ENCODE measurements at places on chromosomes 12 and 14.

- no peak for DNase-seq
Measured at GRCh38 chr14:95464514-95464913, 51.9 kb downstream of the SYNE3 start.

- DNase-seq = no peak
Measured at GRCh38 chr12:123449249-123449733, 8.6 kb upstream of the SNRNP35 start.

DNA sequence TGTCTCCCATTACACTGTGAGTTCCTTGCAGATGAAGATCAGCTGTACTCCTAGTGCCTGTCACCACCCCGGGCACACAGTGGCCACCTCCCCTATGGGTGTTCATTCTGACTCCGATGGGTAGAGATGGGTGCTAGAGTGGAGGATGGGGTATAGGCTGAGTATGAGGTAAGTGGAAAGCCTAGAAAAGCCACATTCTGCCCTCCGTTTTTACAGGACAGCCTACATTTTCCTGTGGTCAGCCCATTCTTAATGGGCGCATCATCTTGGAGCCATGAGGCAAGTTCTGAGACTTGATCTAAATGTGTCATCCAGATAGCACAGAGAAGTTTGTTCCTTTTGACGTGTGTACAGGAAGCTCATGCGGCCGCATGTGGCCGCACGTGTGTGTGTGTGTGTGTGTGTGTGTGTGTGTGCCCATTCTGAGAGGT is 166.7 kb upstream of the HIF1A start:
- DNase-seq = no peak

- no peak for DNase-seq
Measured at GRCh38 chr14:90785876-90786450, 30.3 kb downstream of the TTC7B start.

DNA sequence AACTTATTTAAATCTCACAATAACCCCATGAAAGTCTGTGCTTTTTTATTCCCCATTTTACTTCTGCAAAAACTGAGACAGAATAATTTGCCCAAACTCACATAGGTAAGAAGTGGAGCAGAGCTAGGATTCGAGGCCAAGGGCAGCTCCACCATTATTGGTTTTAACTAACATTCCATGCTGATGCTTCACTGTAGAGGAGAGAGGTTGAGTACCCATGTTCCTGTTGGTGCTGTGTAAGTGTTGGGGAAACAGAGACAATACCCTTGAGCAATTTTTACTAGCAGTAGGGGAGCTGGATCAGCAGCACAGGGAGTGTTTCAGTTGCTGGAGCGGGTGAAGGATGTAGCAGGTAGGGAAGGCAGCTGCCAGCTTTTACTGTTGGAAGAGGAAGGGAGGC is 21.1 kb downstream of the RASSF8 start:
- DNase-seq = no peak

DNA sequence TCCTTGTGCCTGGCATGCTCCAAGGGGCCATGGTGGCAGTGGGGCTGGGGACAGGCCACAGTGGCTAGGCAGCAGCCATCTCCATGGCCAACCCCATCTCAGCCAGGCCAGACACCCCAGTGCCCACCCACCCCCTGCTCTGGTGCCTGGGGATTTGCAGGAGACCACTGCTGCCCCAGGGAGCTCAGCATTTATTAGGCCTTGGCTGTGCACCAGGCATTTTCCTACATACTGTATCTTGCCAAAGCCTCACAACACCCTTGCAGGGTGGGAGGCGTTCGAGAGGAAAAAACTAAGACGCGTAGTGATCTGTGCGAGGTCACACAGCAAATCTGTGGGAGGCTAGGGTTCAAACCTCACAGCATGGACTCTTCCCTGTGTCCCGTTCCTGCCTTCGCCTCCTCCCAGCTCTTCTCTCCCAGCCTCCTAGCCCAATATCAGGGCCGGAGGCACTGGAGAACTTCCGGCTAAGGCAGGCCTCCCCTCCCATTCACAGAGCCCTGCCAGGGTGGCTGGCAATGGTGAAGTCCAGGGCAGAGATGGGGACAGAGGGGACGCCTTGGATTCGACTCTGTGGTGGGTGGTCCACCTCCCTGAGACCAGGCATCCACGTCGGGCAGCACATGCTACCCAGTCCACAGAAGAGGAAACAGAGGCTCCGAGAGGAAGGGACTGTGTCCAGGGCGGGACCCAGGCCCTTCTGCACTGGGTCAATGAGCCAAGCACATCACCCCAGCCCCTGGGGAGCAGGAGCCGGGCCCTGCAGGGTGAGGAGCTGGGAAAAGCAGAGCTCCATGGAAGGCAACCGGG is 57.4 kb downstream of the FAM222A start:
- DNase-seq = no peak

DNA sequence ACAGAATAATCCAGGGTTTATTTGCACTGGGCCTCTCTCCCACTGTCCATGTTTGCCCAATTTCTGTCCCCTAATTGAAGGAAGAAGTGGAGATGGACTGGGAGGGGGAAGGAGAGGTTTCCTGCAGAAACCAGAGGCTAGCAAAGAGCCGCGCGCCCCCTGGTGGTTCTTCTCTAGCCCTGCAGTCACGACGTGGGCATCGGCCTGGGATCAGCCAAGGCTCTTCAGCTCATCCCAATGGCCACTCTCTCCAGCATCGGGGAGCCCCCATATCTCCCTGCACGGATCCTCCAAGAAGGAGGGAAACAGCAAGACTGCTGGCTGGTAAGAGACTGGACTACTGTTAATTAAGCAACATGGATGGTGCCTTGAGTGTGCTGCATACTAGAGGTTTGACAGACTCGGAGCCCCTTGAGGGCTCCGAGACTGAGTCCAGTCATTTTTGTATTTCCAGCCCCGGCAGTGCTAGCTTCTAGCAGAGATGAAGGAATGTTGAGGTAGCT is 18.7 kb downstream of the ZBTB39 start:
- peak; percentile 31 for DNase-seq

DNA sequence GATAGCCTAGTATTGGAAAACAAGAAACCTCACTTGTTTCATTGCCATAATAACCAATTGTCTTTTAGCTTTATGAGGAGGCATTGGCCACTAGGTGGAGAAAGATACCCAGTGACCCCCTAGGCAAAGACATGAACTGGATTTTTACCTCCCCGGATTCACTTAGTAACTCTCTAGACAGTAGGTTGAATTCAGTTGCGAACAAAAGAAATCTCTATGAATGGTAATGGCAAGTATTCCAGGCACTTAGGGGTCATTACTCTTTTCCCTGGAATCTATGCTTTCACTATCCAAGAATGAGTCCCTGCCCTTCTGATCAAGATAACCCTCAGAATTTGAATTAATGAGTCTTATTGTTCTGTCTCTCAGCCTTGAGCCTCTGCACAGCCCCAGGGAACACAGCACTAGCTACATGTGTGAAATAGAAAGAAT is 29.5 kb upstream of the RHOJ start:
- no peak for DNase-seq

DNA sequence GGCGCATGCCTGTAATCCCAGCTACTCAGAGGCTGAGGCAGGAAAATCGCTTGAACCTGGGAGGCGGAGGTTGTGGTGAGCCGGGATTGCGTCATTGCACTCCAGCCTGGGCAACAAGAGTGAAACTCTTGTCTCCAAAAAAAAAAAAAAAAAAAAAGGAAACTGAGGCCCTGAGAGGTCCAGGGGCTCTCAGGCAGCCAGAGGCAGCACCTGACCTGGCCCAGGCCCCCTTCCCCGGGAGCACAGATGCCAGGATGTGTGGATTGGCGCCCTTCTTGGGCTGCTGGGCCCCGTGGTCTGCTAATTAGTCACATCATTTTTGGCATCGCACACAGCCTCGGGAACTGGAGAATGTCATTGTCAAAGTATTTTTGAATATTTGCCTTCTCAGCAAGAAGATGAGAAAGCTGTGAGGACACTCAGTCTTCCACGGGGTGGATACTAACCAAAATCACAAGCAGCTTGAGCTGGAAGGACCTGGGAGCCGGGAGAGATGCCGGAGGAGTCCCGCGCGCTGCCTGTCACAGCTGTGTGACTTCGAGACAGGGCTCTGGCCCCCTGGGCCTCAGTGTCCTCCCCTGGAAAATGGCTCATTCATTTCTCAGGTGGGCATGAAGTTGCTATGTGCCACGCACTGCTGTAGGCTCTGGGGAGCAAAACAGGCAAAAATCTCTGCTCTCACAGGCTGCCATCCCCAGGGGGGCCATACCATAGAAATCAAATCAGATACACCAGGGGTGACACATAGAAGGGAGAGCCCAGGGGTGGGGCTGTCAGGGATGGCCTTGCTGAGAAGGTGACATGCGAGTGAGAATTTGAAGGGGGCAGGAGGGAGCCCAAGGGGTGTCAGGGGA is 12.5 kb upstream of the RCOR1 start:
- DNase-seq = no peak

- no peak for DNase-seq
Measured at GRCh38 chr12:6691473-6691872, 2.3 kb upstream of the ZNF384 start.

- DNase-seq = no peak
Measured at GRCh38 chr14:21068521-21069387, 1.4 kb upstream of the ARHGEF40 start.

DNA sequence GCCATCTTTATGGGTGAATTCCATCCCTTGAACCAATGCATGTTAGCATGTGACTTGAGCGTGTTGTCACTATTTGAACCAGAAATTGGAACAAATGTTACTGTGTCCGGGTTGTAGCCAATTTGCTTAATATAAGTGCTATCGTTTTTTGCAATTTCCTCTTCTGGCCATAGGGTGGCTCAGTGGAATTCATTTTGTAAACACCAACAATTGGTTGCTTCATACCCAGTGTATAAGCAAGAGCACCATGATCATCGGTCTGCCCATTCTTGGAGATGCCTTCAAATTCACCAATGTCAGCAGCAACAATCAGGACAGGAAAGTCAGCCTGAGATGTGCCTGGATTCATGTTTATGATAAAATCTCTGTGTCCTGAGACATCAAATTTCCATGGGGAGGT is 5.0 kb upstream of the NEDD1 start:
- DNase-seq = no peak

DNA sequence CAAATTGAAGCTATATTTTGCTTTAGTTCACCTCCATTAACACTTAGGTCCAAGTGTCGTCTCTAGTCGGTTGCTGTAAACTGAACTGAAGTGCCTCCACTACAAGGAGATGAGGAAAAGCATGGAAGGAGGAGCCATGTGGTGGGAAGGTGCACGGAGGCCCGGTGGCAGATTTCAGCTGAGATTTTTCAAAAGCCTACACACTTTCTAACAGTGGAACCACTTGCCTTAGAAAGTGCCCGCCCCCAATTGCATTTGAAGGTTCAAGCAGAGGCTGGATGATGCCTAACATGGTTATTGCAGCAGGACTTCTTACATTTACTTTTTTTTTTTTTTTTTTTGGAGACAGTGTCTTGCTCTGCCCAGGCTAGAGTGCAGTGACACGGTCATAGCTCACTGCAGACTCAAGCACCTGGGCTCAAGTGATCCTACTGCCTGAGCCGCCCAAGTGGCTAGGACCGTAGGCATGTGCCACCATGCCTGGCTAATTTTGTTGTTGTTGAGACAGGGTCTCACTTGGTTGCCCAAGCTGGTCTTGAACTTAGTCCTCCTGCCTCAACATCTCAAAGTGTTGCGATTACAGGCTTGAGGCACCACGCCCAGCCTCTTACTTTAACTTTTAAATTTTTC is 27.6 kb downstream of the EML1 start:
- no peak for DNase-seq

DNA sequence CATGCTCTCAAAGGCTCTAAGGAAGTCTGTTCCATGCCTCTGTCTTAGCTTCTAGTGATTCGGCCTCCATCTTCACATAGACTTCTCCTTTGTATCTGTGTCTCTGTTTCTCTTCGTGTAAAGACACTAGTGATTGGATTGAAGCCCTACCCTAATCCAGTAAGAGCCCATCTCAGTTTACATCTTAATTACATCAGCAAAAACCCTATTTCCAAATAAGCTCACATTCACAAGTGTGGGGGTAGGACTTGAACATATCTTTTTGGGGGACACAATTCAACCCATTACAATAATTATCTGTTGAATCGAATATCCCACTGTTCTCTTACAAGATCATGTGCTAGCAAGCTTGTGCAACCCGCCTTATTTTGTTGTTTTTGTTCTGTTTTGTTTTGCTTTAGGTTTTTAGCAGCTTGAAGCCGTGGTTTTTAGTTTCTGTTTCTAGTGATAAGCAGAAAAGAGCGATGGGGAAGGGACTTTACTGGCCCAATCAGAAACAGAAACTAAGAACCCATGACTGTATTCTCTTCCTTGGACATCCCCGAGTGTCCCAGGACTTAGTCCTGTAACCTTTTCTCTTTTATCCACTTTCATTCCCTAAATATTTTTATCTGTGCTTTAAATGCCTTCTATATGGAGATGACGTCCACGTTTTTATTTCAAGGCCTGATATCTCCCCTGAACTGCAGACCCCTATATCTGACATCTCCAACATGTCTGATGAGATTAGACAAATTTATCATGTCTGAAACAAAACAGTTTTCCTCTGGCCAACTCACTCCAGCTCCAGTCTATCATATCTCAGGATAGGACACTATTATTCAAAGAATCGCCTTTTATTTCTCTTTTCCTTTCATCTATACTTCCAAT is 353.0 kb downstream of the CCDC91 start:
- DNase-seq = no peak

GRCh38 chr14:63435838-63436237 is 107.3 kb downstream of the PPP2R5E start:
- no peak for DNase-seq

GRCh38 chr12:127628645-127629044 is 638.3 kb upstream of the TMEM132C start:
- DNase-seq = no peak

- DNase-seq = no peak
Measured at GRCh38 chr12:32688786-32689185, 9.7 kb downstream of the DNM1L start.
